ENCODE measurements at places on chromosomes 5 and 9.

DNA sequence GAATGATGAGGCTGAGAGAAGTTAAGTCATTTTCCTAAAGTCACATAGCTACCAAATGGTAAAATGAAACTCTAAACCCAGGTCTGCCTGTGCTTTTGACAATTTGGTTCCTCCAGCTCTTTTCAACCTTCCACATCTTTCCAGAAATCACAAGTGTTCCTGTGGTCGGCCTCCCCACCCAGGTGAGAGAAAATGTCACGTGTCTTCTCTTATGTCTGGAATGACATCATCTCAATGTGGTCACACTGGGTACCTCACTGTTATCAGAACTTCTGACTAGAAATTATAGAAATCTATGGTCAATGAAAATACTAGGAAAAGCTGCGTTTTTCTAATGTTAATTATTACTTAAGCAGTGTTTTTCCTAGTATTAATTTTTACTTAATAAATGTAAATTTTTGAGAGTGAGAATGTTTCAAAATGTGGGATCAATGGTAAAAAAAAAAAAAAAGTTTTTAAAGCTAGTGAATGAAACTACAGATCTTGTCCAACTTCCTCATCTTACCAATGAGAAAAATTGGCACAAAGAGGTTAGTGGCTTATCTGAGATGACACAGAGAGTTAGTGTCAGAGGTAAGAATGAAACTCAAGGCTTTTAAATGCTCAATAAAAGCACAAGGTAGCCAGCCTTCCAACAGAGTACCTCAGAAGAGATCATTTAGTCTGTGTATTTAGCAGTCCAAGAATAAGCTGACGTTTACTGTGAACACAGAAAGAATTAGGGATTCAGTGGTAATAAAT, 228.7 kb upstream of the NR4A3 start:
- peak; percentile 5 for DNase-seq

- no peak for DNase-seq
Observed at GRCh38 chr5:57549566-57549965, 67.0 kb upstream of the ACTBL2 start.

DNA sequence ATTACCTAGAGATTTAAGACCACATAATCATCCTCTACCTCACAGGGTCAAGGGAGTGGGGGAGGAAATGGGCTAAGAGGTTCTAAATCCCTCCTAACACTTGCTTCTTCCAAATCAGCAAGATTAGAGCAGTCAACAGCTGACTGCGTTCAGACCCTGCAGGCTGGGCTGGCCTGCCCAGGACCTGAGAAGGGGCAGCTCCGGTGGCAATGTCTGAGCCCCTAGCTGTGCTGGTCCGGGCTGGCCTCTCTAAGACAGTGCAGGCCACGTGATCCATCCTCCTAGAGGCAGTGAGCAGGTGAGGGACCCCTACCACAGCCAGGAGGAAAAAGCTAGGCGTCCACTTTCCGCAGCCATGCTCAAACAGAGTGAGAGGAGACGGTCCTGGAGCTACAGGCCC, at the start of gene KCNV2:
KCNV2 (plus strand) TSS at position 126 of the 400 bp plus-strand sequence; CDS start at position 356, 230 bp downstream.
- DNase-seq = no peak

GRCh38 chr9:16058131-16058549, 505.3 kb downstream of the CCDC171 start:
- DNase-seq = peak; percentile 32

- DNase-seq = no peak
Observed at GRCh38 chr5:180909782-180910181, 10.8 kb downstream of the BTNL8 start.

- no peak for DNase-seq
Observed at GRCh38 chr5:9715891-9716335, 85.8 kb upstream of the TAS2R1 start.

DNA sequence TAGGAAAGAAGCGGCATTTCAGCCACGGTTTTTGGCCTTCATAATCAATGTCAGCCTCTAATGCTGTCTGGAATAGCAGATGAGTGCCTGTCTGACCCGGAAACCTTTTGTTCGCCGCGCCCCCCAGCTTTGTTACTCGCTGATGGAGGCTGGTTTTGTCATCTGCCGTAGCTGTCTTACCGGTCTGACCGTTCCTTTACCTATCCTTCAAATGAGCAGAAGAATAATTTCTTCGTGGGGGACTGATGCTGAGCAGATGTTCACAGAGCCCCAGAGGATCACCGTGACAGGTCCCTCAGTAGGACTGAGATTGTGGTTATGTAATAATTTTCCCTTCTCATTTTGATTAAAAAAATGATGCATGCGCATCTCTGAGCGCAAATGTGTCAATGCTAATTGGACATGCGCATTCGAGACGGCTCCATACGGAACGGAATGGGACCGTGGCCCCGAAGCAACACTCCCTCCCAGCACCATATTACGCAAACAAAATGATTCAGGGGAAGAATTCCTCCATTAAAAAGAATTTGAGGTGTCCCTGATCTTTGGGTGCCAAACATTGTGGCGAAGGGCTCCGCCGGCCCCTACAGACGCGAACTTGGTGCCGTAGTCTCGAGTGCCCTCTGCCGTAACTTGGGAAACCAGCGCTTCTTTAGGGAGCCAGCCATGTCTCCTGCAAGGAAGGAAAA, 27.6 kb downstream of the TLX3 start:
- peak; percentile 38 for DNase-seq

GRCh38 chr5:3538886-3539285, 56.7 kb upstream of the IRX1 start:
- DNase-seq = no peak

- no peak for DNase-seq
Observed at GRCh38 chr9:132143359-132143758, 18.5 kb upstream of the NTNG2 start.
